Small intestine (tissue), 16 donors: ENCODE measurements at places on chromosomes 5 and 9. TPM values are rescaled to one million over a fixed set of nuclear protein-coding genes. Genes with fewer than 3 reads are reported as not detected.

The QRFP gene
- polyA plus RNA-seq: not detected

The CORO2A gene
- 45.3 TPM for polyA plus RNA-seq

The CATSPER3 gene
- polyA plus RNA-seq: 1.4 TPM

The DPYSL3 gene
- polyA plus RNA-seq: 32.0 TPM

The PHF24 gene
- polyA plus RNA-seq: not detected

The C9orf153 gene
- not detected for polyA plus RNA-seq

The NTNG2 gene
- 0.67 TPM for polyA plus RNA-seq

The RGMB gene
- 3.6 TPM for polyA plus RNA-seq

The EMB gene
- 19.1 TPM for polyA plus RNA-seq

The GPR150 gene
- not detected for polyA plus RNA-seq
